ENCODE measurements at places on chromosomes 2 and 18.
A peak's percentile ranks its signal among the peaks of the same experiment; 100 is the strongest.

GRCh38 chr2:185738679-185739472, at the start of gene FSIP2:
TSS of gene FSIP2 (plus strand) at chr2:185738804. CDS start at chr2:185738895, 91 bp downstream.
- peak; percentile 2 for DNase-seq

GRCh38 chr18:48715711-48716361, 177.0 kb downstream of the CTIF start:
- peak; percentile 46 for DNase-seq

DNA sequence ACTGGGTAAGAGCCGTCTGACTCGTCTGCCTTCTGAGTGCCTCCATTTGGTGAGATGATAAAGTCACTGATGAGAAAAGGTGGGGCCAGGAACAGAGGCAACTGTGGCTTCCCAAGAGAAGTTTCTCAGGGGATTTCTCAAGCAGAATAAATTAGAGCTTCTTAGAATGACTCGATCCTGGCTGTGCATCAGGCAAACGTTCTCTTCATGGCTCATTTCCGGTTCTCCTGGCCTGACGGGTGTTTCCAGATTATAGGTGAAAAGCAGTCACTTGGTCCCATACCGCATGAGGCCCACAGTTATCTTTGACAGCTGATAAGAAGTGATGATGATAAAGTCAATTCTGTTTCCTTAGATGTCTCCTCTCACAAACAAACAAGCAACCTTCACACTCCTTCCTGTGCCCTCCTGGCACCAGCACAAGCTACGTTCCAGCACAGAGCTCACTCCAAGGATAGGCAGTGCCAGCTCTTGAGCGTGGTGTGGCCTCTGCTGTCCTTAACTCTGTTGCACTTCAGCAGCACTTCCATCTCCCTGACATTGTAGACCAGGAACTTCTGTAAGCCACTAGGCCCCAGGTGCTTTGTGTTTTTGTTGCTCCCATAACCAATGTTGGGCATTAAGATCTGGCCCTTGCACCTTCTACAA, 37.8 kb upstream of the KCNF1 start:
- no peak for DNase-seq

DNA sequence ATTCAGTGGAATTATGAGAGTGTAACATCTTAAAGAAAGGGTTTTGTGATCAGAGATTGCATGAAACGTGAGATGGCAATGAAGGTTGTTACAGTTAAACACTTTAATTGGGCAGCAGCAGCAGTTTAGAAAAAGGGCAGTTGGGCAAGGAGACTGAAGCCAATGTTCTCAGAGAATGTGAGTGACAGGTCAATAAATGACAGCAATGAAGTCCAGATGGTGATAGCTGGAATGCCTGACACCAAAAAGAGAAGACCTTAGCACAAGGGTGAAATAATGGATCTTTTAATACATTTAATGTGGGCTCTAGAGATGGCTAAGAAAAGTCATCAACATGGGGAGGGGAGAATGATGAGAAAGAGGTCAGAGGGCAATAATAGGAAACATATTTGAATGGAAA, 89.4 kb upstream of the CDH7 start:
- DNase-seq: no peak

GRCh38 chr2:218877891-218878290, 2.8 kb upstream of the WNT10A start:
- DNase-seq: no peak

DNA sequence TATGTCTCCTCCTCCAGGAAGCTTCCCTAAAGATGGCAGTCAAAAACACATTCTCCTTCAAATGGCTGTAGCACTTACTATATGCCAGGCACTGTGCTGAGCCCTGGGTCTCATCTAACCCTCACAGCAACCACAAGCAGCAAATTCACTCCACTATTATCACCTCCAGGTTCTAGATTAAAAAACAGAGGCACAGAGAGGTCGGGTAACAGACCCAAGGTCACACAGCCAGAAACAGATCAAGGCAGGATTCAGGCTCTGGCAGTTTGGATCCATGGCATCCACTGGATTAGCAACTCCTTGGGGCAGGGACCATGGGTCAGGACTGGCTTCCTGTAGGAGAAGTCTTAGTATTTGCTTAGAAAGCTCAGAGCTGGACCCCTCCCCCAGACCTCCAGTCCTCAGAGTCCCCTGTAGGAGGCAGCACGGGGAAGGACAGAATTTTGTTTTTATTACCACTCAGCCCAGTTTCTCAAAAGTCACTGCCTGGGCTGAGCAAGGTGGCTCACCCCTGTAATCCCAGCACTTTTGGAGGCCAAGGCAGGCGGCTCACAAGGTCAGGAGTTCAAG, 34.4 kb downstream of the ZFP36L2 start:
- no peak for DNase-seq

GRCh38 chr2:208407667-208408066, 1.1 kb downstream of the PTH2R start:
- peak; percentile 31 for DNase-seq

DNA sequence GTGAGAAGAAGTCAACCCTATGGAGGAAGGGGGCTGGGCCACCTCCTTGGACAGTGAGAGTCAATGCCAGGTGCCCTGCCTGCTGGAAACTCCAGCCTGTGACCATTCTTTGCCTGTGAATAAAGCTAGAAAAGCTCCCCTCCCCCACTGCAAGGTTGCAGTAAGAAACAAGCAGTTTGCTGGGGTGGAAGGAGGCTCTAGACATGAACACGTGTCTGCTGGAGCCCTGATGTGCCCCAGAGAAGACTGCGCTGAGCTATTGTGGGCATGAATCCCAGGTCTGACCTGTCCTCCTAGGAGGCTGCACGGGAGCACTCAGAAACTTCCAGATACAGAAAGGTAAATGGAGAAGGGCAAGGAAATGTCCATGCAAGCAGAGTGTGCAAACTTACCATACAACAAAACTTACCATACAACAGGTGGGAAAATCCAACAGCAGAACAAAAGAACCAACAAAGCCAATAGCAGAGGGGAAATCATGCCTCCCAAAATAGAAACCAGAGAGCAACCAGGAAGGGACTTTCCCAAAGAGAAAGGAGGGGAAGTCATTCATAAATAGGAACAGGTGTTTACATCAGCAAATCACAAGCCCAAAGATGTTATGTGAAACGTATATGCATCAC, 278.7 kb downstream of the BCL2 start:
- no peak for DNase-seq

DNA sequence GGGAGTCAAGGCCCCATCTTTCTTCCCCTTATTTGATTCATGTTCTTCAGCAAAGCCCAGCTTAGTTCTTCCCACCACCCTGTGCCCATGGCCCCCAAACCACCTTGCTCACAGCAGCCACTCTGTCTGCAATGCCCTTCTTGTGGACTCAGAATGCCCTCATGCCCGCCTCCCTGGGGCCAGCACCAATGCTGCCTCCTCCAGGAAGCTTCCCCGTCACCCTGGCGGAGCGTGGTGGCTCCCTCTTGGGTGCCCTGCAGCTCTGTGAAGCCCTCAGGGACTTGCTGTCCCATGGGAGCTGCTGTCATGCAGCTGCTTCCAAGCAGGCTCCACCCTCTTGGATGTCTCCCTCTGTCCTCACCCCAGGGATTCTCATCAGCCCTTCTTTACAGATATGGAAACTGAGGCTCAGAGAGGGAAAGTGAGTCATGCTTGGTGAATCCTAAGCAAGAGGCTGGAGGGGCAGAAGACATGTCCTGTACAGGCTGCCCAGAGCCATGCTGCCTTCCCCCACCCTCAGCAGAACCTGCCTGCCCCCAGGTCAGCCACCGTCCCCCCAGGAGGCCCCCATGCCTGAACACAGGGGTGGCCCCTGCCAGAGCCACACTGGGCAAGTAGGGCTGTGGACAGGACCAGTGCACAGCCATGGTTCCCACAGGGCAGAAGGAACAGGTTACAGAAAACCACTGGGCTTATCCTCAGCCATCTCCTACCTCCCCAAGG, 11.8 kb upstream of the DUSP2 start:
- DNase-seq: no peak

DNA sequence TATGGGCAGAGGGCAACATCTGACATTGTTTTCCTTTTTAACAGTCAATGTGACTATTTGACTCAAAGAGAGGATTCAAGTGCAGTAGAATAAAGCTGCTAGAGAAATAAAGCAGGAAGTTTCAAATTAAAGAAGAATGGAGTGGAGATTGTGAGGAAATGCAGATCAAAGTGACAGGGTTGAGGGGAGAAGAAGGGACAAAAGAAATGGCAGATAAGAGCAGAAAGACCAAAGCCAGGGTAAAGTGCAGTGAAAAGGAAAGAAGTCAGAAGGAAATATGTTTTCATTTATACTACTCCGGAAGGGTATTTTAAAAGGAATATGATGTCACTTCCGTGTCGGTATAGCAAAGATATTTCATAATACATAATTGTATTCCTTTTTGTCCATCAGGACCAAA, 297.5 kb upstream of the CRIM1 start:
- no peak for DNase-seq

DNA sequence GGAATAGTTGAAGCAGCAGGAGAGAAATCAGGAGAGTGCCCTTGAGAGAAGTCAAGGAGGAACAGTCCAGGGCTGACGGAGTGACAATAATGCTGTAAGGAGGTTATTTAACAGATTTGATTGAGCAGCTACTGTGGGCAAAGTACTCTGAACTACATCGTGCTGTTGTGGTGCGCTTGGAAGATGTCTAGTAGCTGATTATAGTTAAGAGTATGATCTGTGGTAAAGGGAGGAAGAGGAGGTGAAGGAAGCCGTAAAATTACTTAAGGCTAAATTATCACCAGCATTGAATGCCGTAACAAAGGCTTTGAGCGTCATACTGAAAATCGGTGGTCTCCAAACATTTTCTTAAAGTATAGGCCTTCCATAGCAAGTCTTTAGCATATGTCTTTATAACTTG, 4.5 kb downstream of the PCBP1 start:
- no peak for DNase-seq

DNA sequence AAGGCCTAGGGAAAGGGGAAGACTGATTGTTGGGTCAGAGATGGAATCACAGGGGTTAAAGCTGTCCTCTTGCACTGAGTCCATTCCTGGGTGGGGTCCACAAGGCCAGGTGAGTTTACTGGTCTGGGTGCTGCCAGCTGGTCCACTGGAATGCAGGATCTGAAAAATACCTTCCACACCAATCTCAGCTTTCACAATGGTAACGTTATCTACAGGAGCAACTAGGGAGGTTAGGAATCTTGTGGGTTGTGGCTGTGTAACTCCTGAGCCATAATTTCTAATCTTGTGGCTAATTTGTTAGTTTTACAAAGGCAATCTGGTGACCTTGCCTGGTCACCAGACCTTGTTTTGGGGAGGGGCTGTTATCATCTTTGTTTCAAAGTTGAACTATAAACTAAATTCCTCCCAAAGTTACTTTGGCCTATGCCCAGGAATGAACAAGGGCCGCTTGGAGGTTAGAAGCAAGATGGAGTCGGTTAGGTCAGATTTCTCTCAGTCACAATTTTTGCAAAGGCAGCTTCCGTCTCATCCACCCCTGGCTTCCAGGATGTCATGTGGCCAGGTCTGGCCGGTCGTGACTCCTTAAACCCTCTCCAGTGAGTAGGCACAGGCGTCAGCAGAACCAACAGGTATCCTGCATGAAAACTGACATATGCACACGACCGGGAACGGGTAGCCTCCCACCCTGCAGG, 123.3 kb upstream of the SH3BP4 start:
- DNase-seq: no peak

- no peak for DNase-seq
These were observed 209.5 kb downstream of the DYSF start for GRCh38 chr2:71662665-71663394.

DNA sequence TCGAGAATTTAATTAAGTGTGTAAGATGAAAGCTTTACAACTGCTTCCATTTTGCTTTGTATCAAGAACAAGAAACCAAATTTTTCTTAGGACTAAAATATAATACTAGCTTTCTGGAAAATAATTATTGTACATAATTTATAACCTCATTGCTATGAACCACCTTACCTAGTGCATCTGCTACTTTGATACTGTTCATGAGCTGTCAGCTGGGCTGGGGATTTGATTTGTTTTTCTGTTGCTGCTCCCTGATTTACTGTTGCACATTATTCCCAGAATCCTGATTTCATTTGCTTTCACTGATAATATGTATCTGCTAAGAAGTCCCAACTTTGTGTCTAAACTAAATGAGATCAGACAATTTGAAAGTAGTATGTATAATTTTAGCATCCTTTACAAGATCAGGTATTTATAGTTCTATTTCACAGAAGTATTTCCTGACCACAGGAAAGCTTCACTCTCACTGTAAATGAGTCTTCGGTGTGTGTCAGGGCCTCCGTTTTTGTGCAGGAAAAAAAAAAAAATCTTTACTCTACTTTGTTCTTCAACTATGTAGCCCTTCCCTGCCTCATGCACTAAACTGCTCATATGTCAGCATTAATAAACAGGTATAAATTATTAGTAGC, 105.6 kb upstream of the CCDC150 start:
- DNase-seq: no peak

- no peak for DNase-seq
These were observed 36.6 kb downstream of the CAMKMT start for GRCh38 chr2:44398243-44398897.

GRCh38 chr18:9735879-9736278, 27.8 kb downstream of the RAB31 start:
- DNase-seq: no peak

DNA sequence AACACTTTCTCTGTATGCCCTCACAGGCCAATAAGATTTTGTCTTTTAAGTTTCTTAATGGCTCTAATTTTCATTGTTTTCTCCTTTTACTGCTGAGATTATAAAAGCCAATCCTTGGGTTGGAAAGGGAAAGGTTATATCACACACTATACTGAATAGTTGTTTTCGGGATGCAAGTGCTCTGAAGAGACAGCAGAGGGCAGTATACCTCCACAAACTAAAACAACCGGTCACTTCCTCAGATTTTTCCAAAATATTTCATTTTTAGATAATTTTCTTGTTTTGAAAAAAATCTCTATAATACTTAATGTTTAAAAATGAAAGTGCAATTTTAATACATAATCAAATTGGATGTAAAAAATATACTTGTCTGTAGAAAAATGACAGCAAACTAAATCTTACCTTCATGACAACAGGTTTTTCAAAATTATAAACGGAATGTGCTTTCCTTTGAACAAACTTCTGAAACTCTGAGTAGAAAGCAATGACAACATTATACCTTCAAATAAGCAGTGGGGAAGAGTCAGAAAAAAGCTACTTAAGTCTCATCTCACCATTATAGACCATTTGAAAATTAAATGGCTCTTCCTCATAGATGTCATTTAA, 82.7 kb downstream of the ORC4 start:
- DNase-seq: peak; percentile 36

GRCh38 chr2:161946489-161947107, 127.4 kb downstream of the DPP4 start:
- no peak for DNase-seq

GRCh38 chr2:95025406-95026319, at the start of gene MAL:
TSS of gene MAL (plus strand) at chr2:95025708. CDS start at chr2:95025793, 85 bp downstream.
- DNase-seq: peak; percentile 80

All from Ammon's horn (tissue), 1 donor.